CD4-positive, alpha-beta T cell (primary cell): ENCODE measurements at places on chromosomes 3 and 15. TPM values are rescaled to one million over a fixed set of nuclear protein-coding genes. Genes with fewer than 3 reads are reported as not detected.

- H3K27ac ChIP-seq, result no peak overlapping the region
- no peaks in the 10 kb centered on the region for H3K27me3 ChIP-seq
- DNase-seq, result no peak
- no peaks in the 10 kb centered on the region for H3K36me3 ChIP-seq
These were observed 40.3 kb upstream of the SCN5A start for GRCh38 chr3:38689774-38690173.

GRCh38 chr3:190366133-190366532 is 21.8 kb upstream of the CLDN16 start:
- H3K27me3 ChIP-seq, result no peaks in the 10 kb centered on the region
- no peak overlapping the region for H3K27ac ChIP-seq

DNA sequence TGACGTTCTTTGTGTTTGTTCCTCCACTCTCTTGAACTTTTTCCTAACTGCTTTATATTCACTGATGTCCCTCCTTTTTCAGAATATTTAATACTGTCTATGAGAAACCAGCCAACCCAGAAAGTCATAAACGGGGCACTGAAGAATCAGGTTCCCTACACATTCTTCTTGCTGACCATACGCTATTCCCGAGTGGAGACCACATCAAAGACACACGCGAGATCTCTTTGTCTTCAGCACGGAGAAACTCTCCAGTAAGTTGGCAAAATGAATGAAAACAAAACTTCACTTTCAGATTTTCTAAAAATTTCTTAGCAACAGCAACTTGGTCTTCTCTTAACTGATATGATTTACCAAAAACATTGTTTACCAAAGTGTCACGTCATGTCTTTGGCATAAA is 22.6 kb downstream of the FAM174B start:
- no peak overlapping the region for H3K4me3 ChIP-seq
- H3K36me3 ChIP-seq, result no peaks in the 10 kb centered on the region
- H3K4me1 ChIP-seq, result no peaks in the 10 kb centered on the region

DNA sequence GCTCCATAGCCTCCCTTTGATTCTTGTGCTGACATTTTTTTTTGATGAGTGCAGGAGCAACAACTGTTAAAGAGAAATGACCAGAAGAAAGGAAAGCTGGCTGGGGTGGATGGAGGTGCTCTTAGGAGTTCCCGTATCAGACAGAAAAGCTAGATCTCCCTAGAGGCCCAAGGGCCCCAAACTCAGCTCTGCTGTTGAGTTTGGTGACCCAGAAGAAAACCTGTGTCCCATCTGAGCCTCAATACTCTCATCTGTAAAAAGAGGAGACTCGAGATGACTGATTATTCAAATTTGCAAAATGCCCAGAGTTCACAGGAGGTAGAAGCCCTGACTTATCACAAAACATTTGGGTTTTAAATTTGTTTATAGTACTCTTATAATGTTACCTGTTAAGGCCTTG is 142.4 kb downstream of the TIGIT start:
- no peak overlapping the region for H3K27ac ChIP-seq
- no peak overlapping the region for H3K4me3 ChIP-seq
- H3K36me3 ChIP-seq, result no peaks in the 10 kb centered on the region
- H3K27me3 ChIP-seq, result no peaks in the 10 kb centered on the region
- no peak for DNase-seq

Gene PPP1R14D
- total RNA-seq, result not detected

- H3K4me1 ChIP-seq, result no peaks in the 10 kb centered on the region
- H3K4me3 ChIP-seq, result no peak overlapping the region
- no peaks in the 10 kb centered on the region for H3K27me3 ChIP-seq
- no peak overlapping the region for H3K27ac ChIP-seq
These were observed 389.0 kb upstream of the C2CD4B start for GRCh38 chr15:62553911-62554563.

DNA sequence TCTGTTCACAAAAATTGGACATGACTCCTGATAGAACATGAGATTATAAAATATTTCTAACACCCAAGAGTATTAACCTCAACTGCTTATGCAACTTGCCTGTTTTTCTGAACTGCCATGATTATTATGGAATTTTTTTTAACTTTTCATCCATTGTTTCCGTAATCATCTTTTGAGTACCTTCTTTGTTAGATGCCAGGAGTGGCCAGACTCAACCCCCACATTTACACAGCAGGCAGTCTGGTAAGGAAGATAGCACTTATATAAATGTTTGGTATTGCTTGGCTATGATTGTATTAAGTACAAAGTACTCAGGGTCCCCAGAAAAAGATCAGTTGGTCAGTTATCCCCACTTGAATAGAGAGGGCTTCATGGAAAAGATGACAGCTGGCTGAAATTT is 74.3 kb downstream of the CRYBG3 start:
- no peaks in the 10 kb centered on the region for H3K36me3 ChIP-seq
- no peak overlapping the region for H3K4me3 ChIP-seq
- DNase-seq, result no peak
- H3K4me1 ChIP-seq, result no peaks in the 10 kb centered on the region

DNA sequence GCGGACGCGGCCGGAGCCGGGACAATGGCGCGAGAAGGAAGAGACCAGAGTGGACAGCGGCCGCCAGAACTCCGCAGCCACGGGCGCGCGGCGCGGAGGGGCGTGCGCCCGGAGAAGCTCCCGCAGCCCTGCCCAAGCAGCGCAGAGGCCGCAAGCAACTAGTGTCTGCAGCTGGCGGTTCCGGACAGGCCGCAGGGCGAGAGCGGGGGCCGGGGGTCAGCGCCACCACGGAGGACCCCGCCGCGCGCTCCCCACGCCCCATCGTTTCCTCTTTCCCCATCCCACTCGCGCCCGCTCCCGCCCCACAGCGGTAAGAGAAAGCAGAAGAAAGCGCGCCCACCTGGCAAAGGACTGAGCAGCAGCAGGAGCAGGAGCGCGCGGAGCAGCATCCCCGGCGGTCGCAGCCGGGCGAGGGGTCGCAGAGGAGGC is 440 bp downstream of the PRTG start:
- no peaks in the 10 kb centered on the region for H3K36me3 ChIP-seq
- H3K27ac ChIP-seq, result no peak overlapping the region
- no peak for DNase-seq
- H3K4me1 ChIP-seq, result peaks cover 16% of the 10 kb centered on the region
- H3K27me3 ChIP-seq, result peaks cover 35% of the 10 kb centered on the region

DNA sequence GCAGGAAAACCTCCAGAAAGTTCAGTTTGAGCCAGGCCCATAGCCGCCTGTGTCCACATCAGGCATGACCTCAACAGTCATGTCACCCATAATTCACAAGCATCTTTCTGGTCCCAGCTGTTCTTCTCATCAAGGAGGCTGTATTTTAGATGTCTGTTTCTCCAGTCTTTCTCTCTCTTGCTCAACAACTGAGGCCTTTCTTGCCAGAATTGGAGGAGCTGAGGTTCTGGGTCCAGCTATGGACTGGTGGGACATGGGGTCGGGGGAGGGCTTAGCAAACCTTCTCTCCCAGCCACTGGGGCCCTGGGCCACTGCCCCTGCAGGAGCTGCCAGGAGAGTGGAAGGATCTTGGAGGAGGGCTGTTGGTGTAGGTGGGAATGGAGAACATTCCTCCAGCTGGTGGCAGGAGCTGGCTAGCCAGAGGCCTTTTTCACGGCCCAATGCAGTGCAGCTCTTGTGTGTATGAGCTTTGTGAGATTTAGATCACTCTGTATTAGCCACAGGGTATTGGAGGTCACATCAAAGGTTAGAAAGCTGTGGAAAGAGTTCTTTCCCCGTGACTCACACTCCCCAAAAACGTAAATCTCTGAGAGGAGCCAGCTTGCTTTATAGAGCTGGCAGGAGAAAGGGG is 23.5 kb downstream of the MAGEF1 start:
- no peak overlapping the region for H3K27ac ChIP-seq
- no peaks in the 10 kb centered on the region for H3K4me1 ChIP-seq
- no peak overlapping the region for H3K4me3 ChIP-seq

DNA sequence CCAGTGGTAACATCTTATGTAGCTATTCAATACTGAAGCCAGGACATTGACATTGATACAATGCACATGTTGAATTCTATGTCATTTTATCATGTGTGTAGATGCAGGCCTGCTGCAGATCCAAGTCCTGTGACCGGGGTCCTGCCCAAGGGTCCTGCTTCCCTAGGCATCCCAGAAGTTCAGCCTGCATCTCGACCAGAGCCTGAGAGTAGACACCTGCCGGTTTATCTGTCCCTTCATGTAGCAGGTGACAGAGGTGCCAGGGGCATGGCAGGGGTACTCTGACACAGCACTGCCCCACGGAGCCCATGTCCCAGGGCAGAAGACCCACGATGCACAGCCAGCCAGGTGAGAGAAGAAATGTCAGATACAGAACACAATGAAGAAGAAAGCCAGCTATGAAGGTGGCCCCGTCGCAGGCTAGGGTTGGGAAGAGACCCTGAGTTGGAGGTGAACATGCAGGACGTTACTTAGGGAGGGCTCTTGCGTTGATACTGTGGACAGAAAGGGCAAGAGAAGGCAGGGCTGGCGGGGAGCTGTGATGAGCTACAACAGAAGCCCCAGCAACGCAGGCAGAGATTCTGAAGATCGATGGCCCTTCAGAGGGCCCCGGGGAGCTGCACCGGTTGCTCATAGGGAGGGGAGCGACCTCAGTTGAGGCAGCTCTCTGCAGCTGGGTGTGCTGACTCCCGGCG is 51.0 kb downstream of the TPRA1 start:
- no peak for DNase-seq
- peaks cover 4% of the 10 kb centered on the region for H3K4me1 ChIP-seq
- no peak overlapping the region for H3K4me3 ChIP-seq
- peaks cover 3% of the 10 kb centered on the region for H3K27me3 ChIP-seq

- no peaks in the 10 kb centered on the region for H3K36me3 ChIP-seq
- H3K27ac ChIP-seq, result no peak overlapping the region
- H3K4me3 ChIP-seq, result no peak overlapping the region
- H3K4me1 ChIP-seq, result no peaks in the 10 kb centered on the region
- no peaks in the 10 kb centered on the region for H3K27me3 ChIP-seq
These were observed 618.7 kb downstream of the SI start for GRCh38 chr3:164459521-164460151.

DNA sequence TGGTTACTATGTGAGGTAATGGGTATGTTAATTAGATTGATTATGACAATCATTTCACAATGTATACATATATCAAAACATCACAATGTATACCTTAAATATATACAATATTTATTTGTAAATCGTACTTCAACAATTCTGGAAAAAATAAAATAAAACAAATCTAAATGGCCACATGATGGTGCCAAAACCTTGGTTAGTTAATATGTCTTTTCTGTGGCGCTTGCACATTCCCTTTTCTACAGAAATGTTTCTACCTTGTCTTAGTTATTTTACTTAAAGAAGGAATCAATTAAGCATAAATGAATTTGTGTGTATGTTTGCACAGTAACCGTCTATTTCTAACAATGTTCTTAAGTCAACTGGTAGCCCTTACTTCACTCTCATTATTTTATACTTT is 53.4 kb downstream of the OXSM start:
- H3K27me3 ChIP-seq, result no peaks in the 10 kb centered on the region
- H3K27ac ChIP-seq, result no peak overlapping the region
- no peak overlapping the region for H3K4me3 ChIP-seq
- DNase-seq, result no peak

DNA sequence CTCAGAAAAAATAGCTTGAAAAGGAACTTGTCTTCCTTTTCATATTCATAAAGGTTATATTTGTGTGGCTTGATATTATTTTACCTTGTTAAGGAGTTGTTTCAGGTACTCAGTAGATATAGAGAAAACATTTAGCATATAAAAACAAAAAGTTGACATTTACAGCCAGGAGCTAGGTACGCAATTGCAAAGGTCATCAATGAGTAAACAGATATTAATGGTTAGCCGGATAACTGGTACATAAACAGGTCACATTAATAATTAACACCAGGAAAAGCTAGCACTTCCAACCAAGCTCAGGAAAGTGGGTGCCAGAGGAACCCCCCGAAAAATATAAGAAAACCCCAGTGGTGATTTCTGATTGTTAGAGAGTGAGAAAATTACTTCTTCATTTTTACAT is 146.6 kb upstream of the NR2F2 start:
- no peaks in the 10 kb centered on the region for H3K4me1 ChIP-seq
- no peak for DNase-seq
- H3K36me3 ChIP-seq, result no peaks in the 10 kb centered on the region

DNA sequence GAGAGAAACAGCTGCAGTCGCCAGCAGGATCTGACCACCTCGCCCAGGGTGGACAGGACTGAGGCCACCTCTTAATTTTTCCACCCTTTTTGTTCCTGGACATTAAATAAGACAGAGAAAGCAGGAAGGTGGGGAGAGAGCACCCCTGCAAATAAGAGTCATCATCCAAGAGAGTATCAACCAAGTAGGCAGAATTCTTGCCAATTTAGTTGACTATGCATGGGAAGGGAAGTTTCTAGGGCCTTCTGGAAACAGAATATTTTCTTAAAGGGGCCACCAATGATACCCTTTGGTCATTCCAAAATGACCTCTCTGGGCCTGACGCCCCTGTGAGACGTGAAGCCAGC is 136.2 kb downstream of the TJP1 start:
- no peak overlapping the region for H3K27ac ChIP-seq
- H3K27me3 ChIP-seq, result no peaks in the 10 kb centered on the region
- H3K36me3 ChIP-seq, result no peaks in the 10 kb centered on the region

Gene SCN11A
- 0.08 TPM for total RNA-seq

Gene PROS1
- total RNA-seq, result not detected

Gene ITGA11
- 0.20 TPM for total RNA-seq

- H3K4me1 ChIP-seq, result peaks cover 9% of the 10 kb centered on the region
- no peaks in the 10 kb centered on the region for H3K27me3 ChIP-seq
- H3K27ac ChIP-seq, result no peak overlapping the region
- peaks cover 4% of the 10 kb centered on the region for H3K36me3 ChIP-seq
- peak; percentile 52 for DNase-seq
These were observed 10.7 kb downstream of the IGF1R start for GRCh38 chr15:98658831-98659699.

DNA sequence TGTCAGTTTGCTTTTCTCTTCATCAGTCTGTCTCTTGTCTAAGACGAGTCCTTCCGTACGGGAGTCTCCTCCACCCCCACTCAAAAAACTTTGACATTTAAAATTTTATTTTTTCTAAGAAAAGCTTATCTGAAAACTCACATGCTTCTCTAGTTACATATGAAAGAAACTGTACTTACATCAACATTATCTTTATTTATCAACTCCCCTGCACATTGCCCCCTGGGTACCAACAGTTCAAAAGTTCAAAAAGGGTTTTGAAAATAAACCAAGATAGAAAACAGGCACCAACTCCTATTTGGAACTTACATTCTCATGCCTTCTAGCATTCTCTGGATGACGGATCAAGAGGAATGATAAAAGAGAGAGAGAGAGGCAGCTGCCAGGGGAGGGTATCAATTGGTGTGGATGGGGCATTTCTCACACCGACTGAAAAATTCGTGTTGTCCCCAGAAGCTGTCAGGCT is 182.5 kb downstream of the FOXP1 start:
- H3K27me3 ChIP-seq, result no peaks in the 10 kb centered on the region
- DNase-seq, result no peak
- no peak overlapping the region for H3K4me3 ChIP-seq
- peaks cover 44% of the 10 kb centered on the region for H3K4me1 ChIP-seq
- H3K36me3 ChIP-seq, result no peaks in the 10 kb centered on the region

Gene CCR3
- total RNA-seq, result not detected

- H3K27me3 ChIP-seq, result no peaks in the 10 kb centered on the region
- no peaks in the 10 kb centered on the region for H3K4me1 ChIP-seq
- no peak overlapping the region for H3K27ac ChIP-seq
- DNase-seq, result no peak
- H3K4me3 ChIP-seq, result no peak overlapping the region
These were observed 506.9 kb upstream of the ADAMTS9 start for GRCh38 chr3:65194744-65195143.

- H3K4me3 ChIP-seq, result no peak overlapping the region
- H3K4me1 ChIP-seq, result no peaks in the 10 kb centered on the region
- no peak overlapping the region for H3K27ac ChIP-seq
- H3K36me3 ChIP-seq, result no peaks in the 10 kb centered on the region
- no peaks in the 10 kb centered on the region for H3K27me3 ChIP-seq
These were observed 283.7 kb downstream of the IL5RA start for GRCh38 chr3:2826453-2826852.

Gene TYRO3
- total RNA-seq, result 0.42 TPM
